Smooth muscle cell of the coronary artery (primary cell): ENCODE measurements at places on chromosomes 5 and 9. TPM values are rescaled to one million over a fixed set of nuclear protein-coding genes. Genes with fewer than 3 reads are reported as not detected.

Gene QRFP
- total RNA-seq: not detected in 2 replicates

Gene ACTBL2
- 0.23 TPM in 1 of 2 replicates, not detected in the other for total RNA-seq

Gene ENG
- total RNA-seq: 10.4 and 33.5 TPM in 2 replicates

Gene ABLIM3
- 6.5 and 13.8 TPM in 2 replicates for total RNA-seq

Gene GARIN3
- total RNA-seq: not detected in 2 replicates

Gene KCNIP1
- total RNA-seq: not detected in 2 replicates

Gene SLC36A2
- 0.12 TPM in 1 of 2 replicates, not detected in the other for total RNA-seq

Gene PKD2L2
- not detected in 2 replicates for total RNA-seq

Gene WDR31
- 0.83 and 5.3 TPM in 2 replicates for total RNA-seq

Gene CYSRT1
- 0.12 and 0.30 TPM in 2 replicates for total RNA-seq

Gene ANKS6
- total RNA-seq: 10.6 and 11.1 TPM in 2 replicates

Gene SOX30
- not detected in 2 replicates for total RNA-seq

Gene IL7R
- under 0.01 TPM in 1 of 2 replicates, not detected in the other for total RNA-seq

Gene CDX1
- 0.12 and 0.15 TPM in 2 replicates for total RNA-seq

Gene SLC6A19
- not detected in 2 replicates for total RNA-seq

Gene CAPSL
- total RNA-seq: not detected in 2 replicates

Gene GDNF
- total RNA-seq: 0.15 and 0.35 TPM in 2 replicates

Gene LHX2
- total RNA-seq: not detected in 2 replicates

Gene PNPLA7
- total RNA-seq: 0.60 and 4.1 TPM in 2 replicates

Gene PCDHGA4
- total RNA-seq: 3.2 and 4.4 TPM in 2 replicates

Gene TAF11L8
- not detected in 2 replicates for total RNA-seq

Gene HTR4
- total RNA-seq: 0.08 TPM in 1 of 2 replicates, not detected in the other
